Posterior cingulate gyrus (tissue), 11 donors: ENCODE measurements at places on chromosomes 16 and 17.

GRCh38 chr16:26561303-26561702 is 505.4 kb upstream of the C16orf82 start:
- DNase-seq = no peak

DNA sequence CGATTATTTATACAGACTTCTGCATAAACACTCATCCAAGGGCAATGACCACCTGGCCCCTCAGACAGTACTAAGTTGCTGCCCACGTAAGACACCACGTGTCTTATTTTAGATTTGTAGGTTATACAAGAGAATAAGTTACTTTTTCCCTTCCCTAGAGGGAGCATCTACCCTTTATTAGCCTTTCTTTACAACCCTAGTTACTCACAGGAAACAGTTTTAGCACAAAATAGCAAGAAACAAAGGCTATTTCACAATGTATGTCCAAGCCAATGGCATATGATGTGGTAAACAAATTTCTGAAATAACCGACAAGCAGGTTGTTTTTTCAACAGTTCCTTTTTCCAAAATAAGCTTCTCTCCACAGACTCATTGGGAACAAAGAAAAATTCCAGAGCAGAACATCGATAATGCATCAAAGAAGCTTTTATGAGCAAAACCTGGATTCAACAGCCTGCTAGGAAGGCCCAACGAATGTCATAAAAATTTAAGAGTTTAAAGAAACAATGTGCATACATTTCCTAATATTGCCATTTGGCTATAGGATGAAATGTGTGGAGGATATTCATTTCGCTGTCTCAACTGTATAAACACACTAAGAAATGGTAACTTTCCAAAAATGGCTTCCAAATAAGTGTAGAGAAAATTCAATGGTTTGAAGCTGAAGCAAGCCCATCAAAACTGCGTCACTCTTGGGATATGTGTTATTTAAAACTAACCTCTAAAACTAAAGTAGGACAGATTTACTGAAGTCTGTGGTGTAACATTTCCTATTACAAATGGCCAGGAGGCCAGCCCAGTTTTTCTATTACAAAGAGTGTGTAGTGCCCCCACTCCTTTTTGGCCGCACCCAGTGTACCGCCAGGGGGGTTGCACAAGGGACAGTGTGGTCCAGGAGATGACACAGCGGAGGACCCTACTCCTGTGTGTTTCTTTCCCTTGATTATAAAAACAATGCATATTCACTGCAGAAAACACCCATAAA is 50.4 kb upstream of the ERN1 start:
- DNase-seq = no peak

- no peak for DNase-seq
These were observed 5.9 kb downstream of the GIT1 start for GRCh38 chr17:29583324-29584248.

DNA sequence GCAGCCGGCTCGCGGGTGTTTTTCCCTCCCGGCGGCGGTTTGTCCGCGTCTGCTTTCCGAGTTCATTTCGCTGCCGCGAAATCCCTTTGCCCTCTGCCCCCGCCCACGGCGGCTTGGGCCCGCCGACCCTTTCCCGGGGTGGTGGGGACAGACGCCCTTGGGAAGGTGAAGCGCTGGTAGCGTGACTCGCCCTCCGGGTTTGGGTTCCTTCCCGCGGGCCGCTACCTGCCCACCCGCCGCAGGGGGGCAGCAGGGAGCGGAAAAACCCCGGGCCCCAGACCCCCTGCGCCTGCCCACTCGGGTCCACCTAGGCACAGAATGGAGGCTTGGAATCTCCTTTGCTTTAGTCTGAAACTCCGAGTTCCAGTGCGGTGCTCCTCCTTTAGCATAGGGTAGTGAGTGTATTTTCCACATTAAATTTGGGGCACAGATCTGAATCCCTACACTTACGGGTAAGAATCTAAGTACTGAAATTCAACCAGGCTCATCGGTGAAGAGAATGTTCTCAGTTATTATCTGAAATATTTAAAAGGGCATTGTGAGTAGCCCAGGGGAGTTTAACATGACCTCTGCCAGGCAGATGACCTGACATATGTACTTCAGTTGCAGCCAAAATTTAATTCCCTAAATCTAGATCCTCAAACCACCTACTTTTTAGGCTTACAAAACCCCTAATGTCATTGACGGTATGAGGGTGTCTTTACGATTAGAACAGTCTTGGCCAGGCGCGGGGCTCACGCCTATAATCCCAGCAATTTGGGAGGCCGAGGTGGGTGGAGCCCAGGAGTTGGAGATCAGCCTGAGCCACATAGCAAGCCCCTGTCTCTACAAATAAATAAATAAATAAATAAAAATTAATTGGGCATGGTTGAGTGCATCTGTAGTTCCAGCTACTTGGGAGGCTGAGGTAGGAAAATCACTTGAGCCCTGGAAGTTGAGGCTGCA is 1.0 kb downstream of the NME2 start:
- DNase-seq = peak; percentile 90

DNA sequence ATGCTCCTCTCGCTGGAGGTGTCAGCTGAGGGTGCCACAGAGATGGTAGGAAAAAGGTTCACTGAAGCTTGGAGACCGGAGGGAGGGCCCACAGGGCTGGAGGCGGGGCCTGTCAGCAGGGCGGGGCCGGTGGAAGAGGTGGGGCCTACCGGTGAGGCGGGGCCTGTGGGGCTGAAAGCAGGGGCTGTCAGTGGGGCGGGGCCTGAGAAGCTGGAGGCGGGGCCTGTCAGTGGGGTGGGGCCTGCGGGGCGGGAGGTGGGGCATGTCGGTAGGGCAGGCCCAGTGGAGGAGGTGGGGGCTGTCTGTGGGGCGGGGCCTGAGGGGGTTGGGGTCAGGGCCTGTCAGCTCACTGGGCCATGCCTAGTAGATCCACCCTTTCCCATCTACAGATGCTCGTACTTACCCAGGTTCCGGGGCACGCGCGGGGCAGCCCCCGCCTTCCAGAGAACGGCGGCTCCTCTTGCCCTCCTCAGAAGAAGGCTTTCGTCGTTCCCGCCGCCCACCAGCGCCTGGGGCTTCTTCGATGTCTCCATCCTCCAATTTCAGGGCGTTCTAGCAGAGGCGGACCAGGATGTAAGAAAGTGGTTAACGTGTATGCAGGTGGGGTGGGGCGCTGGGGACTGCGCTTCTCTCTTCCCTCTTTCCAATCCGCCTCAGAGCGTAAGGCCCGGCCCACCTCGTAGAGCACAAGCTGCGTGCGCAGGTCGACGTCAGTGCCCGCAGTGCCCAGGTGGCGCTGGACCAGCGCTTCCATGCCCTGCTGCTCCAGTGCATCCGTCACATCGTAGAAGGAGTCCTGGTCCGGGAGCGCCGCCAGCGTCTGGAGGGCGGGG is 9.8 kb downstream of the TMEM208 start:
- no peak for DNase-seq

DNA sequence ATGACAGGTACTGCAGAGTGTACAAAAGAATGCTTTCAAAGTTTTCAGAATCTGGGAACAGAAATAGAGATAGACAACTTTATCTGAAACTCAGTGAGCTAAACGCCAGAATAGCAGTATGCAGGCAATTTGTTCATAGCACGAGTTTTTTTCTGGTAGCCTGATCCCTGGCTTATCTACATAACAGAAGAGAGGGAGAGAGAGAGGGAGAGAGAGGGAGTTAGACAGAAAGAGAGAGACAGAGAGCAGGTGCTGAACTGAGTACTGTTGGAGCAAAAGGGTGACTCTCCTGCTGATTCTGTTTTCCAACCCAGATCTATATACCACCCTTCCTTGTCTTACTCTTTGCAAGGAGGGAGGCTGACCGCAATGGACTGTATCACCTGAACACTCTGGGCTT is 388.0 kb upstream of the CA10 start:
- DNase-seq = no peak

- DNase-seq = no peak
These were observed 55.3 kb downstream of the PIGL start for GRCh38 chr17:16272111-16272840.

GRCh38 chr17:13418891-13419290 is 182.8 kb downstream of the HS3ST3A1 start:
- no peak for DNase-seq

DNA sequence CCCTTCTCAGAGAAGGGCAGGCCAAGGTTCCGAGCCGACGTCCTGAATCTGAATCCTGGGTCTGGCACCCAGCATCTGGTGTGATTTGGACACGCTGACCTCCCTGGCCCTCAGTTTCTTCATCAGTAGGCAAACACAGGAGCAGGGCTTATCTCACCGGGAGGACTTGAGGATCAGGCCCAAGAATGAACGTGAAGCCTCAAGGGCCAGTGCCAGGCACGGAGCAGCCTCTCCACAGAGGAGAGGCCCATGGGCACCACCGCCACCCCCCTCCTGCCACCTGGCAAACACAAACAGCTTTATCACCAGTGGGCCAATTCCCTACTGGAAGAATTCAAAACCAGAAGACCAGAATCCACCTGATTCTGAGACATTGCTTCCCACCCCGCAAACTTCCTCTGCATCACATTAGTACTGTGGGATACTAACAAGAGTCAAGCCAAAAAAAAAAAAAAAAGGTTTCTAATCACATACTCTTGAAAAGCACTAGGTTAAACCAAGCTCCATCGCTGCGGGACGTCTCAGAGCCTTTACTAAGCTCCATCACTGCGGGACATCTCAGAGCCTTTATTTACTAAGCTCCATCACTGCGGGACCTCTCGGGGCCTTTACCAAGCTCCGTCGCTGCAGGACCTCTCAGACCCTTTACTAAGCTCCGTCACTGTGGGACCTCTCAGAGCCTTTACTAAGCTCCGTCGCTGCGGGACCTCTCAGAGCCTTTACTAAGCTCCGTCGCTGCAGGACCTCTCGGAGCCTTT is 68.0 kb upstream of the DOC2B start:
- DNase-seq = no peak

DNA sequence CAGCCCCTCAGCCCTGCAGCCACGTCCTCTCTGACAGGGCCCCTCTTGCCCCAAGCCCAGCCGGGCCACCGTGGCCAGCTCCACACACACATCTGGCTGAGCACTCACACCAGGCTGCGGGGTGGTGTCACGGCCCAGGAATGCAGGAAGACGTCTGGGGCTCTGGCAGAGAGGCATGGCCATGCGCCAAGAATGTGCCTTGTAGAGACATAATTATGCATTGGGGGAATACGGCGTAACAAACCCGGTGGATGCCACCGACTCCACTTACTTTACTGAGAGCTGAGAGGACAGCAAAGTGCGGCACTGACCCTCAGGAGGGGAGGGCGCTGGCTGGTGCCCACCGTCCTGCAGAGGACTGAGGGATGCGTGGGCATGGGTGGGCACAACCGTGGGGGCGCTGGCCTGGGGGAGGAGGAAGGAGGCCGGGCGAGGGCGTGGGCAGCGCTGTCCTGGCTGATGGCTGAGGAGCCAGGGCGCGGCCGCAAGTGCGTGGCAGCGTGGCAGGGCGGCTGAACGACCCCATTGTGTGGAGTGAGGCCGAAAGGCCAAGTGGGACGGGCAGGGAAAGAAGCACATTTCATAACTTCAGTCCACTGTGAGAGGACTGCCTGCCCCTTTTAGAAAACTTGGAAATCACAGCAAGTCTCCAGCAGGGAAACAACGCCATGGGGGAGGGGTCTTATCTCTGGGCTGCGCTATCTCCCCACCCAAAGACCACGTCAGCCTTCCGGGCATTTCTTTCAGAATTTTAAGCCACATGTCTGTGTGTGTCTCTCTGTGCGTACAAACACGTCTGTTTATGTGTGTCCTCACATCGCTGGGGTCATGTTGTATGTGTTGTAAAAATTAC is 30.6 kb downstream of the METRNL start:
- no peak for DNase-seq

- no peak for DNase-seq
These were observed 25.4 kb upstream of the HELZ start for GRCh38 chr17:67270416-67270815.

DNA sequence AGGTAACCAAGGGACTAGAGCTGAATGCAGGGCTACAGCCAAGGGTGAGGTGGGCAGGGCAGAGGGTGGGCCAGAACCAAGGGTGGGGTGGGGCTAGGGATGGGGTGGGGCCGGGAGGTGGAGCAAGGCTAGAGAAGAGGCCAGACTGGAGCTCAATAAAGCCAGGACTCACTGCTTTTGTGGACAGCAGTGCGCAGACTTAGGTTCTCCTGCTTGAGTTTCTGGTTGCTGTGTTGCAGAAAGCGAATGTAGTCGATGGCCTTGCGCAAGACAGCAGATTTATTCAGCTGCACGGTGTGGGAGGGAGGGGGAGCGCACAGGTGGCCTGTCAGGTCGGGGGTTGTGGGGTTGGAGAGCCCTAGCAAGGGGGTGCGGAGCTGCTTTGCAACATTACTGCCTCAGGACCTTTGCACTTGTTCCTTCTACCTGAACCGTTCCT is 18.7 kb downstream of the SREBF1 start:
- DNase-seq = no peak

GRCh38 chr16:50599494-50599893 is 51.3 kb downstream of the NKD1 start:
- DNase-seq = no peak

- no peak for DNase-seq
These were observed 563 bp downstream of the METRNL start for GRCh38 chr17:83079766-83080578.

GRCh38 chr17:35498448-35499178 is 38.9 kb downstream of the SLFN12L start:
- DNase-seq = no peak

DNA sequence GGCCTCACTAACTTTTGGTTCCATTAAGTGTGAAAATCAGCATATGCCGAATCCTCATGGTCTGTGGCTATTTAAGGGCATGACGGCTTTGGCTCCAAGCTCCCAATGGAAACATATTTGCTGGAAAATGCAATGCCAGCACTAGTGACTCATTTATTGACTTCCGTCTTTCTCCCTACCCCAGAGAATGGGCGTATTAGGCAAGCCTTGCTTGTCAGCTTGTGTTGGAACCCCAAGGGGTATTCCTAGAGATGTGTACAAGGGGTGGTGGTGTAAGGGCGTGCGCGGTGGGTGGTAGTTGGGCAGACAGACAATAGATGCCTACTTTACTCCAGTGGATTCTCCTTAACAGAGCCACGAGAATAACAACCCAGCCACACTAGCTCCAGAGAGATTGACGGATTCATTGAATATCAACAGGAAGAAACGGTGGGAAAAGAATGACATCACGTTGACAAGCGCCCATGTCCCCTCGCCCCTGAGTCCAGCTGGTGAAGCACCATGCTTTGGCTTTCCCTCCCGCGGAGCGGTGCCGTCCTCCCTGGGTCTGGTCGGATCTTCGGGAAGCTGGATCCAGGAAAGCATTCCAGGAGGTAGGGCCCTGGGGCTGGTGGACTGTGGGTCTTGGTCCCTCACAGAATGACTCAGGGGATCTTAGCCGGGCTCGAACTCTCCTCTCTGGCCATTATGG is 10.3 kb downstream of the CD300LB start:
- DNase-seq = no peak

DNA sequence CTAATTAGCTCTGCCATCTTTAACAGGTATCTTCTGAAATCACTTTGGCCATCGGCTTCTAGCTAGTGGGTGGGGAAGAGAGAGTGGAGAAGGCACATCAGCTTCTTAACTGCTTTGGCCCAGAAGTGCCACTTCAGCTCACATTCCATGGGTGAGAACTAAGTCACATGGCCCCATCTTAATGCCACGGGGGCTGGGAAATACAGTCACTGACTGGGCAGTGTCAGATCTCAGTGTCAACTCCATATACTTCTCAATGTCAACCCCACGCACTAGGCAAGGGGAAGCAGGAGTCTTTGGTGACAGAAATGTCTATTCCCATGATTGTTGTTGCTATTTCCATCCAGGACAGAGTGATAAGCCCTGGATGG is 29.4 kb downstream of the CCR7 start:
- no peak for DNase-seq

- no peak for DNase-seq
These were observed 2.3 kb downstream of the FDXR start for GRCh38 chr17:74870512-74870911.

- no peak for DNase-seq
These were observed 93.4 kb upstream of the TMEM132E start for GRCh38 chr17:34485999-34486398.
